ENCODE measurements at places on chromosomes 7 and 10.

DNA sequence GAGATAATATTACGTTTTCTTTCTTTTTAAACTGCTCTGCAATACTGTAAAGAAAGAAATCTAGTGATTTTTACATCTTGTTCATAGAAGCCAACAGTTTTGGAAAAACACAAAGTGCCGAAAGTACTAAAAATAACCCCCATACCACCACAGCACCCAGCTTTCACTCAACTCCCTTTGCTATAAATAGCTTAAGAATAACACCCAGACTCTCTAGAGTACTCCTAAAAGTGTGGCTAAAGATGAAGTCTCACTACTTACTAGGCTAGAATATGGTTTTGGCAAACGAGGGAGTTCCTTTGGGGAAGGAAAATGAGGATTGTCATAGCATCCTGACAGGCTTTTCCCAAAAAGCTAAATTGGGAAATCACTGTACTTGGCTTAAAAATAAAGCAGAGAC is 151.8 kb upstream of the ANK3 start:
- no peak for DNase-seq

- DNase-seq, result no peak
Observed at GRCh38 chr7:134420424-134421125, 38.3 kb downstream of the AKR1B1 start.

GRCh38 chr7:152142976-152143595 is 117.6 kb downstream of the GALNT11 start:
- no peak for DNase-seq

DNA sequence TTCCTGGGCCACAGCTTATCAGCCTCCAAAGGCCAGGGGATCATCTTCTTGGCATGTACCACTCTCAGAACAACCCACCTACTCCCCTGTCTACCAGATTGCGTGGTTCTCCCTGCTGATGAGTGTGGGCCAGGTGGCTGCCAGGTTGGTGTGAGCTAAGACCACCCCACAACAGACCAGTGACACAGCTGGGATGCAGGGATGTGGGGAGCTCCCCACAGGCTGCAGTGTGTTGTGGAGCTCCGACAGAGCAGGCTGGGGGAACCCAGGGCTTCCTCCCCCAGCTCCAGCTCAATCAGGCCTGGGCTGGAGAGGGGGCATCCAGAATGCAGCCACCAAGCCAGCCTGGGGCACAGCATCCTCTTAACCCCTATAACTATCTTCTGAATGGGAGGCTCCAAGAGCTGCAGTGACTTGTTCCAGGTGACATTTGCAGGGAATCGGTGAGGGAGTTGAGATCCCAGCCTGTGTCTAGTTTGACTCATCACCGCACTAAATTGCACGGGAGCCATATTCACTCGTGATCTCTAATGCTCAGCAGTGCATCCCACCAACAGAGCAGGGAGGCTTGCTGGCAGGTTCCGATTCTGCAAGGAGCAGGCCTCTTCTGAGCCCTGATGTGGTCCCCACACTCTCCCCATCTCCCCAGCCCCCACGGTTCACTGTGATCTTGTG is 596 bp upstream of the GDF2 start:
- DNase-seq, result no peak

DNA sequence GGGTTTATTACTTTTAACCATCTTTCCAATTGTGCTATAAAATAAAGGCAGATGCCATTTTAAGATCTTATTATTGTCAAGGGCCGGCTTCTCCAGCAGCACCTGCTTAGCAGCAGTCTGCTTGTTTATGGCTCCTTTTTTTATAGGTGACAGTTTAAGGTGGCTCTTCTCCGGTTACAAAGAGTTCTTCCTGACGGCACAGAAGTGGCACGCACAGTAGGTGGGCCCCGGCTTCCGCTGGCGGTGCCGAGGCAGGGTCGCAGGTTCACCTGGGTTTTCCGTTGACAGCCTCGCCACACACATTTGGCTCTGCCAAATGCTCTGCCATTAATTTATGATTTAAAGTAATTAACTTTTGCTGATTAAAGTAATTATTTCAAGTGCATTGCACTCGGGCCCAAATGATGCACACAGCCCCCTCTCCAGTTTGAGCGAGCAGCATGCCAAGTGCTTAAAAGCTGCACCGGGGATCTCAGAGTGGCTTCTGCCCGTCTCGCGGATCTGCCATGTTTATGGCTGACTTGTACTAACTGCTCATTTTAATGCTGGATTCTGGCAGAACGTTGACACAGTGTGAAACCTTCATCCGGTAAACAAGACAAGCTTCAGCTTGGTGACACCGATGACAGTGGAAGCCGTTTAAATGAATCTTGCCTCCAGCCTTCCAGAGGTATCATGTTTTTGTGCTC is 355.1 kb upstream of the MKI67 start:
- no peak for DNase-seq

DNA sequence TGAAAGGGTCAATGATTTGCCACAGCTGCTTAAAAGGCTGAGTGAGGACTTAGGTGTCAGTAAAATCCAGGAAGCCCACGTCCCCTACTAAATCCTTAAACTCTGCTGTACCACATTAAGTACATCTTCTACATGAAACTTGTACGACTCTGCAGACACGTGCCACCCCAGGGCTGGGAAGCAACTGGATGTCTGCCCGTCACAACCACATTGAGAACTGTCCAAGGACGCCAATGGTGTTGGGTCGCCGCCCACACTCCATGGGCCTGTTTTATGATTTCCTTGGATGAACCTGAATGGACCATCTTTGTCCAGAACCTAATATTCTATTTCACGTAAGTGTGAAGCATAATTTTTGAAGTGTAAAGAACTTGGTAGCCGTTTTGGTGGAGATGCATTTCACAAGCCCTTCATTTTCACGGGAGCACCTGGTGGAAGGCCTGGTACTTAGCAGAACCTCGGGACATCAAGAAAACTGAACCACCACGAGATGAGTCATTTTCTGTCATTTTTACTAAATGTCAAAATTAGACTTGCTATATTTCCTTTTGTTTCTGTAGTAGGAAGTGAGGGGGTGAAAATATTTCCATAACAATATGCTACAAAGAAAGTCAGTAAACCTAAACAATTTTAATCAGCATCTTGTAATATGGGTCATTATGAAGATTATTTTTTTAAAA is 134.9 kb downstream of the SFMBT2 start:
- no peak for DNase-seq

DNA sequence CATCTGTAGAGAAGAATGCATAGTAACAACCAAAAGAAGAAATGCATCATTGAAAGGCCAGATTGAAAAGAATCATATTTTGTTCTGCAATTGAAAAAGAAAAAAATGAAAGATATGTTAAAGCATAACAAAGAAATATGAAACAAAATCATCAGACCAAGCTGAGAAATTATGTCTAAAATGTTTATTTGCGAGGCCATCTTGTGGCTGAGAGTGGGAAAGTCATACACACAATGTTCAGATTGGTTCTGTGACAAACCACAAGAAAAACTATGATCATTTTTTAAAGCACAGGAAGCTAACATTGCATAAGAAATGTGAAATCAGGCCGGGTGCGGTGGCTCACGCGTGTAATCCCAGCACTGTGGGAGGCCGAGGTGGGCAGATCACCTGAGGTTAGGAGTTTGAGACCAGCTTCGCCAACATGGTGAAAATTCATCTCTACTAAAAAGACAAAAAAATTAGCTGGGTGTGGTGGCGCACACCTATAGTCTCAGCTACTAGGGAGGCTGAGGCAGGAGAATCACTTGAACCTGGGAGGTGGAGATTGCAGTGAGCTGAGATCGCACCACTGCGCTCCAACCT is 36.6 kb downstream of the ABCB5 start:
- DNase-seq, result no peak

DNA sequence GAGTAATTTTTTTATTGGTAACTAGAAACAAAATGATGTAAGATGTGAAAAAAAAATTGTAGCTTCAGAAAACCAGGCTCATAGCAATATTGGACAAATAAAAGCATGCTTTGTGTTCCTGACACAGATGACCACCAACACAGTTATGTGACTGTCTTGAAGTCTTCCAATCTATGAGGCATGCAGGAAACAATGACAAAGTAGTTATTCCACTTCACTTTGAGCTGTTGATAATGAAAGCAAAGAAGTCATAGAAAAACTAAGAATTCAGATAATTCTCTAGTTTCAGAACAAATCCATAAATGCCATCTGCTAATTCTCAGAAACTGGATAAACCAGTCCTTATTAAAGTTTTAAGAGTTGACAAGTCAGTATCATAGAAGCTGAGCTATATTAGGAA is 378.4 kb upstream of the SEMA3D start:
- no peak for DNase-seq

GRCh38 chr7:17269341-17270221 is 28.9 kb upstream of the AHR start:
- no peak for DNase-seq

DNA sequence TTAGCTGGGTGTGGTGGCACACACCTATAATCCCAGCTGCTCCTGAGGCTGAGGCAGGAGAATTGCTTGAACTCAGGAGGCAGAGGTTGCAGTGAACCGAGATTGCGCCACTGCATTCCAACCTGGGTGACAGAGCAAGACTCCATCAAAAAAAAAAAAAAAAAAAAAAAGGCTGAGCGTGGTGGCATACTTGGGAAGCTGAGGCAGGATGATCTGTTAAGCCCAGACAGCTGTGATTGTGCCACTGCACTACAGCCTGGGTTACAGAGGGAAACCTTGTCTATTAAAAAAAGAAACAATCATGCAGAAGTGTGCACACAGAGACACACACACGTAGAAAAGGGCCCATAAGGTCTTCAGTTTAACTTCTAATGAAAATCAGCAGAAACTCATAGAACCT is 150.6 kb downstream of the TPST1 start:
- no peak for DNase-seq

GRCh38 chr7:129661645-129662182 is 50.2 kb downstream of the NRF1 start:
- DNase-seq, result no peak

DNA sequence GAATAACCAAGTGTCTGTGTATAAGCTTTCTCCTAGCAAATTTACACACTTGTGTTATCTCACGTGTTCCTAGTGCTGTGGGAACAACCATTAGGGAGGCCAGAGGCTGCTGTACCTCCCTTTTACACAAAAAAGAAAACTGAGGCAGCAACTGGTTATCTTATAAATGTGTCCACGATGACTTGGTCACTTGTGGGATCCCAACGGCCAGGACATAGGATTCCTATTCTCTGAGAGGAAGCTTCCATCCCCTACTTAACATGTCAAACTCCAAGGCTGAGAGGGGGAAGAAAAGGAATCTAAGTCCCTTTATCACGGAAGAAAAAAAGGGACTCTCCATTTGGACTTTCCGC is 484 bp downstream of the ZNF438 start:
- DNase-seq, result no peak

- no peak for DNase-seq
Observed at GRCh38 chr10:121102706-121103105, 251.5 kb downstream of the WDR11 start.

GRCh38 chr7:39826166-39826565 is 123.9 kb upstream of the CDK13 start:
- no peak for DNase-seq

- no peak for DNase-seq
Observed at GRCh38 chr10:103605359-103606096, 112.0 kb downstream of the NEURL1 start.

DNA sequence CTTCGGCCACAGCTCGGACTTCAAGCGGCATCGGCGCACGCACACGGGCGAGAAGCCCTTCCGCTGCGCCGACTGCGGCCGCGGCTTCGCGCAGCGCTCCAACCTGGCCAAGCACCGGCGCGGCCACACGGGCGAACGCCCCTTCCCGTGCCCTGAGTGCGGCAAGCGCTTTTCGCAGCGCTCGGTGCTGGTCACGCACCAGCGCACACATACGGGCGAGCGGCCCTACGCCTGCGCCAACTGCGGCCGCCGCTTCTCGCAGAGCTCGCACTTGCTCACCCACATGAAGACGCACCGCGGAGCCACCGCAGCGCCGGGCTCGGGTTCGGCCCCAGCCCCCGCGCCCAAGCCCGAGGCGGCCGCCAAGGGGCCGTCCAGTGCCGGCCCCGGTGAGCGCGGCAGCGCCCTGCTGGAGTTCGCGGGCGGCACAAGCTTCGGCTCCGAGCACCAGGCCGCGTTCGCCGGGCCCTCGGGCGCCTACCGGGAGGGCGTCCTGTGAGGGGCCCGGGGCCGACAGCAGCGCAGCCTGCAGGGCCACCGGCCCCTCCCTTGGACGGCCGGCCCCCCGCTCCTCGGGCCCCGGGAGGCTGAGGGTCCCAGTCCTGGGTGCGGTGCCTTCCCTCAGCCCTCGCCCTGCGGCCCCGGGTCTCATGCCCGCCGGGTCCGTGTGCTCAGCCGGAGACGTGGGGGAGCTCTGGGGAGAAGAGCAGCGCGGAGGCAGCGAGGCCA is 17.2 kb downstream of the ZNF316 start:
- DNase-seq, result no peak

GRCh38 chr10:102620138-102620590 is 24.1 kb upstream of the TRIM8 start:
- DNase-seq, result no peak

GRCh38 chr7:94123136-94123535 is 119.0 kb upstream of the BET1 start:
- no peak for DNase-seq

DNA sequence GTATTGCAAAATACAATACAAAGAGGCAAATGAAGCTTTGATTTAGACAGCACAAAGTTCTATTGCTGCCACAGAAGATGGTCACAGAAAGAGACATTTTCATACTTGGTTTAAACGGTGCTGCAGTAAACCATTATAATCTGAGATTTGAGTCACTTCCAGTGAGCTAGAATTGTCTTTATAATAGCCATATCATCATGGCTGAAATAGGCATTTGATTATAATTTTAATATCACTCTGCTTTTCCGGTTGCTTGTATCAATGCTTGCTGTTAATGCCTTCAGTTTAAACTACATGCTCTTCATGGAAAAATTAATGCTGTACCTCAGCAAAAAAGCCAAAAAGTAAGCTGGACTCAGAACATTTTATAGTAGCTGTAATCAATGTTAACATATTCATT is 48.5 kb downstream of the CPEB3 start:
- no peak for DNase-seq

GRCh38 chr7:107212725-107213124 is 43.9 kb downstream of the HBP1 start:
- DNase-seq, result no peak

DNA sequence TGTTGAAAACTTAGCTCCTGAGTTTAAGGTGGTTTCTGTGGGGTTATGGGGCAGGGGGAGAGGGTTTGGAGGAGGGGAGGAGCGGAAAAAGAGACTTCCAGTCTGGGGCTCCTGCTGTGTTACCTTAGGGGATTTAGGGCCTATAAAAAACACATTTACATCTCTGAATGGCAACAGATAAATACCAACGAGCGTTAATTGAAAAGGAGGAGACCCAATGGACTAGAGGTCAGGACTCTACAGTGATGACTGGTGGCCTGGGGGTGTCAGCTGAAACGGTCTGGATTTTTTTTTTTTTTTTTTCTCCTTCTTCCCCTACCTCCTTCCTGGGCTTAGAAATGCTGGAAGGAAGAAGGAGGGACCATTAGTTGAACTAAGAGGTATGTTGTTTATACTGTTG is 47.4 kb downstream of the AUTS2 start:
- DNase-seq, result no peak

DNA sequence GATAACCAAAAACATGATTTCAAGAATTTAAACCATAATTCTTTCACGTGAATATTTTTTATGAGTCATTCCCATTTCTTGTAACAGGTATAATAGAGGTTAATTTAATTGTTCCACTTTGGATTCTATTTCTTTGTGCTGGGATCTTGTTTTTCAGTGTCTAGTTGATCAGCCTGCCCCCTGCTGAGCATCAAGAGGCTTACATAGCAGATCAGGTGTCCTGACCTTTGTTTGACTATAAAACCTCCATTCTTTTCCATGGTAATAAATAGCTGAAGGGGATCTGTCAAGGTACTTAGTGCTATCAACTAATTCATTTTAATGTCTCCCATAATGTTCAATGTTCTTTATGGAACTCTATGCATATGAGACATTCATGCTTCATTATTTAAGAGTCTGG is 4.9 kb downstream of the COL17A1 start:
- DNase-seq, result no peak
